Activated B cell treated with CpG ODN at 0.5 μM for 24 hours (primary cell): ENCODE measurements at places on chromosomes 11 and 22.

DNA sequence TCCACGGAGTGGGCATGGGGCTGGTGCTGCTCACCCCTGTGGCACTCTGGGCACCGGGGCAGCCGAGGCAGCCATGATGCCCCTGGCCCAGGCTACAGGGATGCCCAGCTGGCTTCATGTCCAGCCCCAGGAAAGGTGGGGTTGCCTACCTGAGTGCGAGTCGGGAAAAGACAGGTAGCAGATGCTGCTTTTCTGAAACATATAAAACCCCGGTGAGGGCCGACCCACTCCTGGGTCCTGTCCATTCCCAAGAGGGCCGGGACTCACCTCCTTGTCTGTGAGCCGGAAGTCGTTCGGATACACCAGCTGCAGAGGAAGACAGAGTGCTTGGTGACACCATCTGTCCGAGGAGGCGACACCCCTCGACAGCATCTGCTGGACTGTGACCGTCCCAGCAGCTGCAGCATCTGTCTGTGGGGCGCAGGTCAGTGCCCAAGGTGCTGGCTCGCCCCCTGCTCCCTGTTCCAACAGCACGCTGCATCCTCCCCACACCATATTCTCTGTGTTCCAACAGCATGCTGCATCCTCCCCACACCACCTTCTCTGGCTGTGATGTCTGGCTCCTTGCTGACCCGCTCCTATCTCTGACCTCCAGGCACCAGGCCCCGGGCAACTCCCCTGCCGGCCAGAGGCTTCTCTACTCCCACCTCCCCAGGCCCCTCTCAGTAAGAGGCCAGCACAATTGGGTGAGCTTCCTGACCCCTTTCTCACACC is 8.0 kb downstream of the DENND6B start:
- DNase-seq = no peak

DNA sequence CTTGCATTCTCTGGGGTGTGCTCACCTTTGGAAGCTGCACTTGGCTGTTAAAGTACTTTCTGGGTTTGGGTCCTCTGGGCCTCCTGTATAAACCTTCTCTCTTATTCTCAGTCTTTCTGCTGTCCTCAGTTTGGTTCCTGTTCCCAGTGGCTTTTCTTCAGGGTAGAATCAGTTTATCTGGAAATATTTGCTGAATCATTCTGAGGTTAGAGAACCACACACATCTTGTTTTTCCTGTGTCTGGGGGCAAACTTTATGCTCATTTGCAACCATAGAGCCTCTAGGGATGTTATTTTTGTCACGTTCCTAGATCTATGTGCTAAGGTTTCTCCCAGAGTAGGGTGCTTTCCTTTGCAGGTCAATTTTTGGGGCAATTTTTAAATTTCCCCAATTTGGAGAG is 224.3 kb upstream of the C11orf87 start:
- no peak for DNase-seq

GRCh38 chr11:113287801-113288200 is 26.6 kb upstream of the TTC12 start:
- DNase-seq = no peak

DNA sequence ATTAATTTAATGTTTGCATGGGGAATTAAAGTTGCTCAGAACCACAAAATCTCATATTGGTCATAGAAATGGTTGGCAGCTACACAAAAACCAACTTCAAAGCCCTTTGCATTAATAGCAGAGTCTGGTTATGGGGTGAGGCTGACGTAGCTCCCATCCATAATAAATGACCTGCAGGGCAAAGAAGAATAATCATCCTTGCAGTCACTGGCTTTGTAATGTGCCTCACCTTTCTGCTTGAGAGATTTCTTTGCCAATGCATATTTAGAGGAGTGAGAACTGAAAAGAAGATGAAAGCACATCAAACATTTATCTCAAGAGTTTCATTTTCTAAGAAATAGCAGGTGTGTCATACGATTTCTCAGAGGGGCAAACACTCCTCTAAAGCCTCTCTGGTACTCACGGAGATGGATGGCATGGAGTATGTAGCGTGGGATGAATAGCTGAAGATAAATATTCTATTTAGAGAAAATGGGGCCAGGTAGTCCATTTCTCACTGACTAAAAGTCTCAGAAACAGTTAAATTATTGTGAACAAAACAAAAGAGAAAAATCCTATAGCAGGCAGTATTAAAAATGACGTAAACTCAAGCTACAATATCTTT is 1491.9 kb downstream of the FAM181B start:
- no peak for DNase-seq

- no peak for DNase-seq
These were observed 15.8 kb upstream of the ETS1 start for GRCh38 chr11:128603003-128603696.
